ENCODE measurements at places on chromosomes 2 and 18. TPM values are rescaled to one million over a fixed set of nuclear protein-coding genes. Genes with fewer than 3 reads are reported as not detected.

GRCh38 chr2:222904557-222905258, 43.9 kb downstream of the ACSL3 start:
- DNase-seq = peak; percentile 90

Gene ASAP2
- total RNA-seq = 49.6 TPM

Gene ELOA2
- total RNA-seq = not detected

- DNase-seq = no peak
Observed at GRCh38 chr2:3399381-3399780, 19.9 kb downstream of the TRAPPC12 start.

- DNase-seq = peak; percentile 74
Observed at GRCh38 chr2:96175951-96176350, 30.7 kb upstream of the DUSP2 start.

GRCh38 chr2:230412846-230413245, 3.2 kb upstream of the SP100 start:
- DNase-seq = no peak

- no peak for DNase-seq
Observed at GRCh38 chr2:222433332-222434173, 9.2 kb downstream of the SGPP2 start.

DNA sequence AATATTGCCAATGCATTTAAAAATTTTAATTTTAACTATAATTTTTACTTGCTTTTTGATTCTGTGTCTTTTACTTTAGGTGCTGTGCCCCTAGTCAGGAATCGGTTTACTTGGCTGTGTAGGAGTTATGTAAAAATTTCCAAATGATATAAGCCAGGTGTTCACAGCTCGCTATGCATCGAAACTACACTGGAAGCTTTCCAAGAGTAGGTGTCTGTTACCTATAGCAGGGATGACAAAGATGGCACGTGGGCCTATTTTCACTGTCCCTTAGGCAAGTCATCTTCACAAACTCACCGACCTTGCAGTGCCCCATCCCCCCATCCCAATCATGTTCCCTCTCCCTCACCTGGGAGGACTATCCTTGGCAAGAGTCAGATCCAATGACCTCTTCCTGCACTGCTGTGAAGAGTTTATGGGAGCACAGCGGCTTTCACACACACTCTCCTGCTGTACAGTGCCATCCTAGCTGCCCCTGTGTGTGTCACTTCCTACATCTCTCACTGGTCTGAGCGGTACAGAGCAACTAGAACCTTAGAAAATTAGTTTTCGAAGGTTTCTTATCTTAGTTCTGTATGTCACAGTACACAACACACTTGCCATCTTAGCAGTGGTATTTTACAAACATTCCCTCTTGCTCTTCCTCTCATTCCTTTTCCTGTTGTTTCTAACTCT, 49.2 kb upstream of the NAB1 start:
- no peak for DNase-seq

GRCh38 chr2:222569826-222570225, 86.1 kb downstream of the FARSB start:
- DNase-seq = peak; percentile 55

Gene UGT1A6
- total RNA-seq = not detected

GRCh38 chr2:240463274-240463865, 27.9 kb downstream of the GPC1 start:
- DNase-seq = peak; percentile 20

DNA sequence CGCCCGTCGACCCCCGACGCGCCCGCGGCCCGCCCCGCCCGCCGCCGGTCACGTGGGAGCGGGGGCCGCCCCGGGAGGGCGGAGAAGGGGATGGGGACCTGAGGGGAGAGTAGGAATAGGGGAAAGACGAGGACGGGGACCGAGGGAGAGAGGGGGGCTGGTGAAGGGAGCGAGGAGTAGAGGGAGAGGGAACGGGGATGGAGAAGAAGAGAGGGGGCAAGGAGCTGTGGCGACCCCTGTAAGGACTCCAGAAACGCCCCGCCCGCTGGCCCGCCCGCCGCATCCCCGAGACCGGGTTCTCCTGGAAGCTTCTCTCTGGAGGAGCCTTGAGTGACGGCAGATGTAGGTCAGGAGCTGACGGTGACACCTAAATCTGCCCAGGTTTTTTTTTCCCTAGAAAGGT, 615 bp downstream of the ADNP2 start:
- peak; percentile 73 for DNase-seq

DNA sequence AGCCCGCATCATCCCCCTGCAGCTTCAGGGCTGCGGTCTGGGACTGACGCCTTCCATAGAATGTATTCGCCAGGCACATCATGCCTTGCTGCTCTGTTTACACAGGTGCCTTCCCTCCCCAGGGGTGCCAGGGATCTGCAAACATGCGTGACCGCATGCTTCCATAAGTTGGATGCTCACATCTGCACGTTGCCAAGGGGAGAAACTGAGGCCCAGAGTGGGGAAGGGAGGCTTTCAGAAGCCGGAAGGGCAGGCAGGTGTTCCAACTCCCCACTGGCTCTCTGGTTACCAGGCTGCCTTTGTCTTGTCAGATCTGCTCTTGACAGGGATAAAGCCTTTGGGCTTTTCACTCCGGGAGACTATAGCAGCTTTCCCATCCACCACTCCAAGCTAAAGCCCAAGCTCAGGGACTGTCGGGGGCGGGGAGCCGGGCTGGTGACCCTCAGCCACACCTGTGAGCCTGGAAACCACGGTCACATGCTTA, 125.8 kb upstream of the TNP1 start:
- no peak for DNase-seq

Gene PPP1R1C
- not detected for total RNA-seq

GRCh38 chr2:231996797-231997540, 35.5 kb downstream of the DIS3L2 start:
- no peak for DNase-seq
